ENCODE measurements at places on chromosomes 2 and 18. TPM values are rescaled to one million over a fixed set of nuclear protein-coding genes. Genes with fewer than 3 reads are reported as not detected.

The FAM124B gene
- total RNA-seq = not detected

The NUP35 gene
- total RNA-seq = 42.5 TPM

The MAP3K19 gene
- not detected for total RNA-seq

The MLPH gene
- not detected for total RNA-seq

The PASK gene
- total RNA-seq = 93.8 TPM

The DLGAP1 gene
- total RNA-seq = not detected

The HOXD1 gene
- not detected for total RNA-seq

The METTL21A gene
- total RNA-seq = 32.8 TPM

The LDLRAD4 gene
- 30.4 TPM for total RNA-seq

The ABCB11 gene
- not detected for total RNA-seq

The ABCA12 gene
- not detected for total RNA-seq

The IL18RAP gene
- total RNA-seq = 4.1 TPM

The C2orf66 gene
- total RNA-seq = not detected

The GNLY gene
- 9.0 TPM for total RNA-seq

The CYB5A gene
- total RNA-seq = 70.3 TPM

The SLC23A3 gene
- total RNA-seq = 2.6 TPM

The PTPRM gene
- 3.9 TPM for total RNA-seq

Measured in CD8-positive, alpha-beta memory T cell (primary cell).